Karpas-422 (cell line): ENCODE measurements at places on chromosomes 3 and 15. TPM values are rescaled to one million over a fixed set of nuclear protein-coding genes. Genes with fewer than 3 reads are reported as not detected.

DNA sequence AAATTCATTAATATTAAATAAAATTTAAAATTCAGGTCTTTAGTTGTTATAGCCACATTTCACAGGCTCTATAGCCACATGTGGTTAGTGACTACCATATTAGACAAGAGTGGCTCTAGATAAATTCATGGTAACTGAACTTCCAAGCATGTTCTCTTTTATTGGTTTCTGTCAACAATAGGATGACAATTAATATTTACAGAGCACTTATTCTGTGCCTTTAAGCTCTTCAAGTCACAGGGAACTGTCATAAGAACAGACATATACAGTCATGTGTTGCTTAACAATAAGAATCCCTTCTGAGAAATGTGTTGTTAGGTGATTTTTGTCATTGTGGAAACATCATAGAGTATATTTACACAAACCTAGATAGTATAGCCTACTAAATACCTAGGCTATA lies 38.8 kb upstream of the SLC25A36 start:
- no peaks in the 10 kb centered on the region for H3K27me3 ChIP-seq
- no peak overlapping the region for H3K4me3 ChIP-seq
- no peaks in the 10 kb centered on the region for H3K36me3 ChIP-seq
- H3K4me1 ChIP-seq, result no peaks in the 10 kb centered on the region

- no peaks in the 10 kb centered on the region for H3K36me3 ChIP-seq
- peaks cover 4% of the 10 kb centered on the region for H3K4me1 ChIP-seq
- no peak overlapping the region for H3K4me3 ChIP-seq
- H3K27me3 ChIP-seq, result no peaks in the 10 kb centered on the region
Observed at GRCh38 chr15:77983708-77984445, 93.6 kb downstream of the TBC1D2B start.

SCG3 gene
- total RNA-seq, result not detected in 2 replicates

- peaks cover 3% of the 10 kb centered on the region for H3K4me1 ChIP-seq
- DNase-seq, result no peak
- H3K36me3 ChIP-seq, result no peaks in the 10 kb centered on the region
Observed at GRCh38 chr3:33322412-33322811, 45.2 kb downstream of the FBXL2 start.

- no peak overlapping the region for H3K27ac ChIP-seq
- no peak for DNase-seq
- no peaks in the 10 kb centered on the region for H3K27me3 ChIP-seq
- H3K36me3 ChIP-seq, result no peaks in the 10 kb centered on the region
- H3K4me1 ChIP-seq, result peaks cover 10% of the 10 kb centered on the region
- H3K4me3 ChIP-seq, result no peak overlapping the region
Observed at GRCh38 chr3:13546667-13547171, 2.2 kb upstream of the FBLN2 start.

ARF4 gene
- total RNA-seq, result 40.2 and 69.7 TPM in 2 replicates

GRCh38 chr3:197381371-197381770 lies 83.0 kb upstream of the DLG1 start:
- no peak for DNase-seq
- H3K27ac ChIP-seq, result no peak overlapping the region
- no peak overlapping the region for H3K4me3 ChIP-seq
- H3K27me3 ChIP-seq, result no peaks in the 10 kb centered on the region
- H3K4me1 ChIP-seq, result no peaks in the 10 kb centered on the region

DNA sequence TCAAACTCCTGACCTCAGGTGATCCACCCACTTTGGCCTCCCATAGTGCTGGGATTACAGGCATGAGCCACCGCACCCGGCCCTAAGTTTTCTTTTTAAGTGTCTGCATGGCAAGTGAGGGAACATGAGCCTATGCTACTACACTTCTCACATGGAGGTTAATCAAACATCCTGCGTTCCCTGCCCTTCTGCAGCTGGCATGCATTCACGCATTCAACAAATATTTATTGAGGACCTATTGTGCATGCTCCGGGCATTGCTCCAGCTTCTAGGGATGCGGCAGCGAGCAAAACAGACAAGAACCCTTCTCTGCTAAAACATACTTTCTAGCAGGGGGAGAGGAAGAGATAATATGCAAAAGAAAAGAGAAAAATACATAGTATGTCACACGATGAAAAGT lies 42.6 kb upstream of the ACKR4 start:
- H3K36me3 ChIP-seq, result no peaks in the 10 kb centered on the region
- no peak overlapping the region for H3K4me3 ChIP-seq
- H3K27me3 ChIP-seq, result no peaks in the 10 kb centered on the region

DNA sequence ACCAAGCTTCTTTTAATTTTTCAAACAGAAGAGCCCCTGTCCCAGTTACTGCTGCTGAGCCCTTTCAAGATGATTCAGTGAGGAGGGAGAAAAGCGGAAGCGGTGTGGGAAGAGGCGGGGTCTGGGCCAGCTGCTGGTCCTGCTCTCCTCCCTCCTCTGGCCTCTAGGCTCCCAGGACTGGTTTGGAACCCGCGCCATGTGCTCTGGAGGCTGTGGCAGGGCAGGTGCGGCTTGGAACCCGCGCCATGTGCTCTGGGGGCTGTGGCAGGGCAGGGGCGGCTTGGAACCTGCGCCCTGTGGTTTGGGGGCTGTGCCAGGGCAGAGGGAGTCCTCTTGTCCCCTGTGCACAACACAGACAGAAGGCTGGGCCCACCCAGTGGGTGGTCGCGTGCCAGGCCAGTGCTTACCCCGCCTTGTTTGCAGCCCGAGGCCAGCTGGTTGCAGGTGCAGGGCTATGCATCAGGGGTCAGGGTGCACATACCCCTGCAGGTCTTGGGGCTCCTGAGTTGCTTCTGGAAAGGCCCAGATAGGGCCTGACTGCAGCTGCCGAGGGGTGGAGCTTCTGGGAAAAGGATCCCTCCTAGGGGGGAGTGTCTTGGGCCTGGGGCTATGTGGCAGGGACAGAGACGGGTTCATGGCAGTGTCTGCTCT lies 12.2 kb downstream of the ALG1L2 start:
- H3K27me3 ChIP-seq, result no peaks in the 10 kb centered on the region
- no peak overlapping the region for H3K27ac ChIP-seq
- H3K4me3 ChIP-seq, result peak overlapping the region; percentile 33; the same call in 1 of the 2 replicates

TGM4 gene
- total RNA-seq, result not detected in 2 replicates

GOLGA8T gene
- not detected in 2 replicates for total RNA-seq

- no peaks in the 10 kb centered on the region for H3K27me3 ChIP-seq
- H3K36me3 ChIP-seq, result no peaks in the 10 kb centered on the region
- no peaks in the 10 kb centered on the region for H3K4me1 ChIP-seq
- no peak overlapping the region for H3K4me3 ChIP-seq
Observed at GRCh38 chr3:149535333-149535685, 60.8 kb downstream of the TM4SF4 start.

ST3GAL6 gene
- not detected in 2 replicates for total RNA-seq

RTP4 gene
- total RNA-seq, result 1.8 and 3.4 TPM in 2 replicates

NRROS gene
- total RNA-seq, result 0.52 and 1.0 TPM in 2 replicates
